ENCODE measurements at places on chromosomes 6 and 20. TPM values are rescaled to one million over a fixed set of nuclear protein-coding genes. Genes with fewer than 3 reads are reported as not detected.

ARMH2 gene
- not detected for total RNA-seq

CALHM5 gene
- 0.18 TPM for total RNA-seq

EPB41L1 gene
- total RNA-seq, result 60.6 TPM

MUC21 gene
- total RNA-seq, result not detected

MAS1 gene
- not detected for total RNA-seq

DNA sequence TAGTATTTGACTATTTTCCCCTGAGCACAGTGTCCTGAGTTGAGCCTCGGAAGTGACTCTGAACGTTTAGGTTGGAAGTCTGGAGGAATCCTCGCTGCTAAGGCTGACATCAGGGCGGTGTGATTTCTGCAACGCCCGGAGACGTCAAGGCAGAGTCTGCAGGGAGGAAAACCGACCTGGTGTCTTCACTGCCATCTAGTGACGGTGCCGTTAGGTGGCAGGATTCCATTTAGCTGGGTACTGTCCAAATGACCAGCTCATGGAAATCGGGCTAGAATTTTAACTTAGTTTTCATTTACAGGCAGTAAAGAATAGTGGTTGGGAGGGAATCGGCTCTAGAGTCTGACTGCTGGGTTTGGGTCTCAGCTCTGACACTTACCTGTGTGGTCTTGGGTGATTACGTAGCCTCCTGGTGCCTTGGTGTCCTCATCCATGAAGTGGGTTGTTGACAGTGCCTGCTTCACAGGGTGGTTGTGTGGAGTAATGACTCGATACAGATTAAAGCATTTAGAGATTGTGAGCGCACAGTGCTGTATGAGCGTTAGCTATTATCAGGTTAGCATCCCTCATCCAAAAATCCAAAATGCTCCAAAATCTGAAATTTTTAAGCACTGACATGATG lies 35.0 kb downstream of the FOXF2 start:
- DNase-seq, result peak; percentile 51

- no peak for DNase-seq
Measured at GRCh38 chr6:15431762-15432483, 186.1 kb downstream of the JARID2 start.

DNA sequence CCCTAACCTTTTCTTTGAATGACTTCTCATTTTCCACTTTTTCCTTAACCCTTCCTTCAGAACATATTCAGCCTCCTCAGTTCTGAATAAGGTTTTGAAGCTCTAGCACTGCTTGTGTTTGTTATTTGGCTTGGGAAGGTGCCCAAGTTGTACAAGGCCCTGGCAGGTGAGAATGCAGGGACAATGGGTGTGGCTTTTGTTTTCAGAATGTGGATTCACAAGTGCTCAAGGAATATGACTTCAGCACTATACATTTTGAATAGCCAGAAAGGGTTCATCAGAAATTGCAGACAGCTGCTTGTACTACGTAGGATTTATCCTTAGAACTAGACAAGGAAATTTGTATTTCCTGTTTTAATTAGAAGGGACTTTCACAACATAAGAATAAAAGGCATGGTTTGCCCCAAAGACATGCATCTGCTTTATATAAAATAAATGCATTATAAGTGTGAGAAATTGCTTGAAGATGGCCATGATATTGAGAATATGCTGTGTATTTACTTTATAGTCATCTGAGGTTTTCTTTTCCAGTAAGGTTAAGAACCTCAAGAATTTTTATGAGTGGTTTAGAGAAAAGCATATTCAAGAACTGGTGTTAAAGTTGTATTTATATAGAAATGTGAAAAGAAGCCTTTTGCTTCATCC lies 29.3 kb upstream of the PRDM1 start:
- DNase-seq, result no peak

GRCh38 chr6:147595961-147596360 lies 87.5 kb downstream of the SAMD5 start:
- no peak for DNase-seq

DNA sequence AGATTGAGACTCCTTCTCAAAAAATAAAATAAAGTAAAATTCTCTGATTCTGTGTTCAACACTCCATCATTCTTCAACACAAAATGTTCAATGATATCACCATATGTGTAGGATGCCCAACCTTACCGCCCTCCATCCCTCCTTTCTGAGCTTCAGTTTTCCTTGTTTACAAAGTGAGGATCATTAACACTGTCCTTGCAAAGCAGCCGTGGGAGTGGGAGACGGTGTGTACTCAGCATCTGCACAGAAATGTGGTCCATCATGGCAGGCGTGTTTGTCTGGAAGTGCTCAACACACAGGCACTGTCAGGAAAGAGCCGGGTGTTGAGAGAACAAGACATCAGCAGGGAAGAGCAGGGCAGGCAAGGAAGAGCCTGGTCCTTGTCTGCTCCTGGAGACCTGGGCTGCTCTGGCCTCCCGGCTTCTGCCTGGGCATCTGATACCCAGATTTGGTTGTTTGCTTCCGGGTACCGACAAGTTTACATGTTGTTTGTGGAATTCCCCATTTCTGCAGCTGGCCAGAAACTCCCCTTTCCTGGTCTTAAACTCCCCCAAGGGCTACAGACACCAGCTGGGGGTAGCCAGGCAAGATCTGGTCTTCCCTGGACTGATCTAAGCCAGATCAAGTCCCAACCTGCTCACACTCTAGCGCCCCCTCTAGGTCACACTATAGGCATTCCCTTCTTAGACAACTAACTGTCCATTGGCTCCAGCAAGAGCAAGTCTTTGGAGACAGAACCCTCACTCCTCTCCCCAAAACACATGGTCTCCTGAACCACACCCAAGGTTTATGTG lies 26.7 kb upstream of the TTPAL start:
- no peak for DNase-seq

GRCh38 chr6:1815827-1816452 lies 206.2 kb downstream of the FOXC1 start:
- DNase-seq, result no peak

DNA sequence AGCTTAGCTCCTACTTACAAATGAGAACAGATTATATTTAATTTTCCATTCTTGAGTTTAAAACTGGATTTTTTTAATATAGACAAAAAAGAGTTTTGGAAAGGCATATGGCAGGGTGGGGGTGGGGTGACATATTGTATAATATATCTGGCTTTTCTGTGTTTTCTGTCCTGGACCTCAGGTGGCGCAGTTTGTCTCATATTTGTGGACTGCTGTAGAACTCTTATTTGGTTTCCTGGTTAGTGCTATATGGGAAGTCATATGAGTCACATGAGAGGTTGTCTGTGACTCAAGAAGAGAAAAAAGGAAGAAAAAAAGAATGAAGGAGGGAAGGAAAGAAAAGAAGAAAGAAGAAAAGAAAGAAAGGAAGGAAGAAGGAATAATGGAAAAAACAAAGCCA lies 131.8 kb downstream of the CLVS2 start:
- DNase-seq, result no peak

- no peak for DNase-seq
Measured at GRCh38 chr6:158175111-158175510, 7.0 kb downstream of the GTF2H5 start.

DNA sequence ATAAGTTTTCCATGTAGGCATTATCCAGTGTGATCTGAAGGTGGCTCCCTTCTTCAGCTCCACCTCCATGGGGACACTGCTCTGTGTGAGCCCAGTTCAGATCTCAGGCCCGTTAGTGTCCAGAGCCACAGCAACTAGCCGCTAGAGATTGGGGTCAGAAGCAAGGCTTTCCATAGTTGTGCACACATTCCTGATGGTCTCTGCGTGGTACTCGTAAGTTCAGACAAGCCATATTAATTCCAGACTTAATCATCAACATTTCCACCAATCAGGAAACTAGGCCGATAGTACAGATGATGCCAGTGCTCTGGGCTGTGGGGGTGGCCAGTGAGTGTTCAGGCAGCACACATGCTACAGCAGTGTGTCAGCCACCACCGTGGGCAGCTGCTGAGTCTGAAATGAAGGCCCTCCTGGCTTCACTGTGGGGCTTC lies 17.5 kb upstream of the SYNCRIP start:
- DNase-seq, result no peak

- DNase-seq, result no peak
Measured at GRCh38 chr6:19309661-19310060, 527.5 kb upstream of the ID4 start.

DNA sequence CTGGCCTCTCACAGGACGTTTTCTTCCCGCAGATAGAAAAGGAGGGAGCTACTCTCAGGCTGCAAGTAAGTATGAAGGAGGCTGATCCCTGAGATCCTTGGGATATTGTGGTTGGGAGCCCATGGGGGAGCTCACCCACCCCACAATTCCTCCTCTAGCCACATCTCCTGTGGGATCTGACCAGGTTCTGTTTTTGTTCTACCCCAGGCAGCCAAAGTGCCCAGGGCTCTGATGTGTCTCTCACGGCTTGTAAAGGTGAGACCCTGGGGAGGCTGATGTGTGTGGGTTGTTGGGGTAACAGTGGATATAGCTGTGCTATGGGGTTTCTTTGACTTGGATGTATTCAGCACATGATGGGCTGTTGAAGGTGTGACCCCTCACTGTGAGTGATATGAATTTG lies 52.0 kb upstream of the POLR1H start:
- no peak for DNase-seq

- DNase-seq, result no peak
Measured at GRCh38 chr6:79403086-79403485, 134.1 kb downstream of the LCA5 start.
